Activated CD4-positive, CD25-positive, alpha-beta regulatory T cell treated with anti-CD3 and anti-CD28 coated beads, Interleukin-2, amount 50 U/mL, for 72 hours (primary cell): ENCODE measurements at places on chromosomes 6 and 20.

DNA sequence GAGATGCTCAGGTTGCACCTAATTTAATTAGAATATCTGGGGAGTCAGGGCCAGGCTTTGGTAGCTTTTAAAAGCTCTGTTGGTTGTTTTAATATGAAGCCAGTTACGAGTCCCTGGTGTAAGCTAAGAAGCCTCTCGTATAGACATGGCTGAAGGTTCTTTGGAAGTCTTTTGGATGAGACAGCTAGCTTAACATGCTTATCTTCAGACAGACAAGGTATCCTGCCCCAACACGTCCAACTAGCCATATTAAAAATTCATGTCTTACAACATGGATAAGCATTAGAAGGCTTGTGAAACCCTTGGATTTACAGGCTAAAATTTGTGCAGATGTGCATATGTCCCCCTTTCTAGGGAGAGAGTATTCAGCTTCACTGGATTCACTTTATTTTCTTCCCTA is 105.7 kb upstream of the KCNK16 start:
- DNase-seq = no peak

DNA sequence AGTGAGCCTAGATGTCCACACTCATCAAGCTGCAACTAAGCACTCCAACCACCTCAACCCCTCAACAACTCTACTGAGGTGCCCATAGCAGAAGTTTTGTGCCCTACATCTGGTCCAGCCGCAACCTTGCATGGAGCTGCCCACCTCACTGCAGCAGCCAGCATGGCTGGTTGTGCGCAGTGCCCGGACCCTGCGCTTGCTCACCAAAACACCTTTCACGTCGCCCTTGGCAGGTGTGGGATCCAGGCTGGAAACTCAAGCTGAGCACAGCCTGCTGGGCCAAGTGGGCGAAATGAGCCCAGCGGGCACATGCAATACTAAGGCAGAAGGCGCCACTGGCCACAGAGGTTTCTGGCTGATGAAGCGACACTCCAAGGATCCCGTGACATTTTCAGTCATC is 902.4 kb downstream of the TBC1D32 start:
- no peak for DNase-seq

- DNase-seq = no peak
Measured at GRCh38 chr6:5763407-5763806, 243.3 kb downstream of the NRN1 start.

DNA sequence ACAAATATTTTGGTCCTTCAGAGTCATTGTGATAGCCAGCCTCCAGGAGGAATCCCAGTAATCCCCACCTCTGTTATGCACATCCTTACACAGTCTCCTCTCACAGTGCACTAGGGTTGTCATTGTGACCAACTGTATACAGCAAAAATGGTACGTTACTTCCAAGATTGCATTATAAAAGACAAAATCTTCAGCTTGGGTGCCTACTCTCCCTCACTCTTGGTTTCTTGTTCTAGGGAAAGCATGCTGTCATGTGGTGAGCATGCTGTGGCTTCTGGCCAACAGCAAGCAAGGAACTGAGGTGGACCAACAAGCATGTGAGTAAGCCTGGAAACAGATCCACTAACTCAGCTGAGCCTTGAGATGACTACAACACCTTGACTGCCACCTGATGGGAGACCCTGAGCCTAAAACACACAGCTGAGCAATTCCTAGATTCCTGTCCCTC is 130.1 kb upstream of the DST start:
- no peak for DNase-seq

- DNase-seq = no peak
Measured at GRCh38 chr20:56815796-56816195, 186.7 kb downstream of the TFAP2C start.

DNA sequence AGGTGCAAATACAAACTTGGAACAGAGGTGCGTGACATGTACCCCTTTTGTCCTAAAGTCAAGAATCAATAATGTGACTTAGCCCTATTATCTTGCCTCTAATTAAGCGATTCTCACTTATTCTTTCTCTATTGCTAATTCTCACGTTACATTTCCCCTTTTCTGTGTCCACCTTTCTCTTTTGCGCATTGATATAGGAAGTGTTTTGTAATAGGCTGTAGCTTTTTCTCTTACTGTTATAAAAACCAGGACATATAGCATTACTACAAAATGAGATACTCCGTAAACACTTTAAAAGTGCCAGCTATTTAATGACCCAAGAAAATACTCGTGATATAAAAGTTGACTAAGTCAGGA is 669 bp upstream of the TMEM30A start:
- DNase-seq = no peak

- no peak for DNase-seq
Measured at GRCh38 chr6:152316024-152316423, 321.1 kb downstream of the SYNE1 start.

DNA sequence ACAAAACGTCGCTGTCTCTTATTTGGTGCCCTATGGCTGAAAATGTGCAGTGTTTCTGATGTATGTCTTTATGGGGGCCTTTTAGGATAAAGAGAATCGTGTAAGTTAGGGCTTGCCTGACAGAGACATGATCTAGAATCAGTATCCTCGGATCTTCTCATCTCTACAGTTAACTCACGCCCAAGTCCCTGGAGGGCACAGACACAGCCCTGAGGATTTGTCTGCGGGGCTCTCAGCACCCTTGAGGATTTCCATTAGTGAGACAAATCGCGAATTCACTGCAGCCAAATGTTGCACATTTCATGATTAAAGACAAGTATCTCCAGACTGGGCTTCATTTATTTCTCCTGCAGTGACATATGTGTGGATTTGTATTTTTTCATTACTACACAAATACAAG is 552.7 kb downstream of the C6orf118 start:
- DNase-seq = no peak

- DNase-seq = no peak
Measured at GRCh38 chr20:38673725-38674091, 50.6 kb upstream of the SLC32A1 start.

DNA sequence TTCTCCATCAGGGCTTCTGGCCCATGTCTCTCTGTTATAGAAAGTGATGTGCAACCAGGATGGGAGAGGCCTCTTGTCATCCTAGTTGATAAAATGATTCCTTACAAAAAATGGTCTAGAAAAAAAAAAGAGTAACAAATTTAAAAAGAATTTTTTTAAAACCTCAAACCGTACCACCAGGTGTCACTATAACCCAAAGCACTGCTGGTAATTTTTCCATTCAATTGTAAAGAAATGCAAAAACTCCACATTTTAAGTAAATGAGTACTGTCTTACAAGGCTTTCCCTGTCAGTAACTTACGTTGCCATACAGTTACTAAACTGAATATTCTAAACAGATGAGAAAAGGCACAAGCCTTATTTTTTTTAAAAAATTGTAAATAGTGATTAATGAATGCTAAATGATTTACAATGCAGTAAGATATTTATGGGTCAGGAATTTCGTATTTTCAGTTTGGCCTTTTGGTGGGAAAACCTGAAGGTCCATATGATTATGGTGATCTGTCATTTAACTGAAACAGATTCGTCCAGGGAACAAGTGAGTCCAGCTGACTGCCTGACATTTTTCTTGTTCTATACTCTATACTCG is 95.4 kb downstream of the OGFRL1 start:
- DNase-seq = no peak

GRCh38 chr20:43824309-43825050 is 90.2 kb upstream of the TOX2 start:
- DNase-seq = no peak

DNA sequence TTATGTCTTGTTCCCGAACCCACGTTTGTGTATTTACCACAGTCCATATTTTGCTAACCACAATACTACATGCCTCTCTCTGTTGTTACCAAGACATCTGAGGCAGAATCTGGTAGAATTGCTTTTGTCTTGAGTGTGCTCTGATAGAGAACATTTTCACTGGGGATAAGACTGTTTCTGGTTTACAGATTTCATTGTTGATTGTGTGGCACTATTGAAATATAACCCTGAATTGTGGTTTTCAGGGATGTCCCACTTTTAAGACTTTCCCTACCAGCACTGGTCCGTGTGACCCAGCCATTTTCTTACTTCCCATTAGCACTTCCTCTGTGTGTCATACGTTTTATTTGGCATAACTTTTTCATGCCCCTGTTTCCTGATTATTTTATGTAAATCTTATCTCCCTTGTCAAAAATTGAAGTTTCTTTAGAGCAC is 12.2 kb downstream of the NCOA7 start:
- no peak for DNase-seq

DNA sequence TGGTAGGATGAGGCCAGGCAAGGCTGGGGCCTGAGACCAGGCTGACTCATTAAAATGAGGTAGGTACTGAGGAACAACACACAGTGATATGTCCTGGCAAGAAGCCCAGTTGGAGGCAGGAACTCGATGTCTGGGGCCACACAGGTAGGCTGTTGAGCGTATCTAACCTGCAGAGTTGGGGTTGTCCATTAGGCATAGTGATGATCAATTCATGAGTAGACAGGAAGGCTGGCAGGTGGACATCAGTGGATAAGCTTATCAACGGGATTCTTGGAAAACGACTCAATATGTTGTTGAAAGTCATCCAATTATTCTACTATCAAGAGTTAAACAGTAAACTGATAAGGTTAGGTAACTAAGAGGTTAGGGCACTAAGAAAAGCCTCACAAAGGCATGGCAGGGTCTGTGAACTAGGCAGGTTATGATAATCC is 193.2 kb upstream of the COL21A1 start:
- no peak for DNase-seq

GRCh38 chr20:2451939-2452732 is 18.5 kb downstream of the SNRPB start:
- DNase-seq = peak; percentile 68

DNA sequence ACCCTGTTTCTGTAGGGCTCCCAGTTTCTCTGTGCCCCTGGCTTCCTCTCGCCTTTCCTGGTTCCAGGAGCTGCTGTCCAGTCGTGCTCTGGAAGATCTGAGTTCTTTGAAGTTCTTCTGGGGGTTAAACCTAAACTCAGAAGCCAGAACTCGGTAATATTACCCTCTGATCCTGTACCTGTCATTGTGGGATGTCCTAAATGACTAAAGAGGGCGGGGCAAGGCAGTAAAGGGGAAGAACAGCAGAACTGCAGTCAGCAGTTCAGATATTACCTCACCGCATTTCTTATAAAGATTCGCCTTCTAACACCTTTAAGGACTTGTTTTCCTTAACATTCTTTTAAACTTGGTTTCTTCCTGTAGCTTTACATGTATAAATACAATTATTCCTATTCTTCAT is 63.9 kb downstream of the FAM120B start:
- no peak for DNase-seq

DNA sequence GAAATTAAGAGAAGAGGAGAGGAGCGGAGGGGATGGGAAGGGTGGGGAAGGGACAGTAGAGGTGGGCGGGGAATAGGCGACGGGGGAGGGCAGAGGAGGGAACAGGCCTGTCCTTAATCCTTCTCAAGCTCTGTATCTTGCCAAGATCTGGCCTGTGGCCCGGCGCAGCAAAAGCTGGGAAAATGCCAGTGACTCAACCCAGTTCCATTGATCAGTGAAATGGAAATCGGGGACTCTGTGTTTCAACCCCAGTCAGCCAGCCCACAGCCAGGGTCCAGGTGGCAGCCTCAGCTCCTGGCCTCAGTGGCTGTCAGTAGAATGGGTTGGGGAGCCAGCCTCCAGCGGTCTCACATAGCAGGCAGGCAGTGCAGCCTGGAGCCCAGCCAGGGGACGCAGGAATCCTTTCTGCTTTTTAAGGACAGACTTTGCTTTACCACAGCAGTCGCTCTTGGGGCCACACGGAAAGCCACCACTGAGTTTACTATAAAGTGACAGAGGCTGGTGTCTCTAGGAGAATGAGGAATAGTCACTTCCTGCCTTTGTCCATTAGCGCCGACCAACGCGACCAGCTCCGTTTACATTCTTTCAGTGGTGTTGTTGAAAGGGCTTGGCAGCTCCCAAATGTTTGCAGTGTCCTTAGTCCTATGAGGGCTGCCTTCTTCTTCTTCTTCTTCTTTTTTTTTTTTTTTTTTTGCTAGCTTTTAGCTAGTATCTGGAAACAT is 128.0 kb downstream of the RIN2 start:
- no peak for DNase-seq

DNA sequence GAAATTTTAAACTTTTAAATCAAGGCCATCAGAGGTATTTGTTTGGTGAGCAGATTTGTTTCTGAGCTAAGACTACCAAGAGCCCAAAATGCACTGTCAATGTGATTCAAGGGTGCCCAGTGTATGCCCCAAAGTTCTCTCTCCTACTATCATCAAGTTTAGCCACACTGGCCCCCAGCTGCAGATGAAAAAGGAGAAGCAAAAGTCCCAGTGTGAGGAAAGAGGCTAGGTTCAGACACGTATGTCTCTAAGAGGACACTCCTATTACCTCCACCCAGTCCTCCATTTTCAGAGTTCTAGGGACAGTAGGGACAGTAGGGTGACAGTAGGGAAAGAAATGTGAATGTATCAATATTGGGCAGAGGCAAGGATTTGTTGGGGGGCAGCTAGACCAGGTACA is 230.8 kb downstream of the CD83 start:
- DNase-seq = no peak

DNA sequence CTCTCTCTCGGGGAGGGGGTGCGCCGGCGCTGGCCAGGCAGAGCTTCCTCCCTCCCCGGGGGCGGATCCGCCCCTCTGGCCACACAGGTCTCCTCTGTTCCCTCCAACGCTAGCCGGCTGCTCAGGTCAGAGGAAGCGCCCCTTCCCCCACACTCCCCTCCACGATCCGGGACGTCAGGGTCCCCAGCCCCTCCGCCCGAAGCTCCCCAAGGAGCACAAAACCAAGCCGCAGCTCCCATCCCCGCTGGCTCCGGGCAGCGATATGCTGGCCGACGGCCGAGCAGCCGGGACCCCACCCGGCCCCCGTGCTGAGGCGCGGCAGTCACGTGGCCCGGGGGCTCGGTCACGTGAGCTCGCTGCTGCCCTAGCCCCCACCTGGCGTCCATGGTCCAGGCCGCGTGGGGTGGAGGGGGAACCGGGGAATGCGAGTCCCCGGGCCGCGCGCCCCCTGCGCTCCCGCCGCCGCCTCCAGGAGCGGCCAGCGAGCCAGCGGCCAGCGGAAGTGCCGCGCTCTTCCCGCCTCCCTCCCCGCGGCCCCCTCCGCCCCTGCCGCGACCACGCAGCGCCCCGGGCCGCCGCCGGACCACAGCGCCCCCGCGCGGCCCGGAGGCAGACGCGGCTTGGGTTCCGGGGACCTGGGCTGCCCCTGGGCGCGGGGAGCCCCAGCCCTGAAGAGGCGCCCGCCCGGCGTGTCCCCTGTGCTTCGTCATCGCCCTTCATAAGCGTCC is at the start of gene SLC35B2:
Gene SLC35B2 (minus strand): TSS at position 504 of the 728 bp plus-strand sequence. CDS start 118 bp downstream, at position 386.
- DNase-seq = peak; percentile 74

DNA sequence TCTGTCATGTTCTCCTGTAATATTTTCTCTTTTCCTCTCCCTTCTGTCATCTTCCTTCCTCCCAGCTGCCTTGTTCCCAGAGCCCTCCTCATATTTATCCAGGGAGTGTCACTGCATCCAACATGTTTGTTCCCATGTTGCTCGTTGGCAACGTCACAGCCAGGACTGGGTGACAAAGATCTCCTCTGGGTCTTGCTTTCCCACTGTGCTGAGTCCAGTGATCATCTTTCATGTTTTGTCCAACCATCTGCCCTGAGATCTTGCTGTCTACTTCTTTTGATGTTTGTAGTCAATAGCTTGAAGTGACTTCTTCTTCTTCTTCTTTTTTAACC is 26.6 kb downstream of the FARS2 start:
- DNase-seq = no peak
